Tongue (tissue), 3 donors: ENCODE measurements at places on chromosomes 7 and 10.
A peak's percentile ranks its signal among the peaks of the same experiment; 100 is the strongest.

GRCh38 chr10:69647126-69647525 lies 17.1 kb downstream of the FAM241B start:
- DNase-seq, result no peak

DNA sequence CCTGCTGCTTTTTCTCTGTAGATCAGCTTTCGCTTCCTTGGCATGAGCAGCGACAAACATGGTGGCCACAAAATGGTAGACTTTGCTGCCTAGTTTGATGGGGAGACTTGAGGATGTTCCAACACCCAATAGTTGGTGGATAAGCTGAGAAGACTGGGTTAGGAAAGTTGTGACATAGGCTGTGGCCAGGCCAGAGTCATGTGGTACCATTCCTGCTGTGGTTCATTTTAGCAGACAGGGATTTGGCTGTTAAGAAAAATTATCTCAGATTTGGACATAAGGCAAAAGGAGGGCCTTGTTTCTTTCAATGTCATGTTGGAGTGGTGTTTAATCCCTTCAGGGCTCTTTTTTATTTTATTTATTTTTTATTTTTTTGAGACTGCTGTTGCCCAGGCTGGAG lies 26.6 kb upstream of the FAM180A start:
- DNase-seq, result no peak

GRCh38 chr7:19026888-19027287 lies 90.5 kb downstream of the TWIST1 start:
- DNase-seq, result no peak

- no peak for DNase-seq
Measured at GRCh38 chr7:156896388-156897022, 3.5 kb upstream of the LMBR1 start.

- no peak for DNase-seq
Measured at GRCh38 chr7:1619152-1620079, 49.6 kb upstream of the PSMG3 start.

GRCh38 chr7:2007551-2007950 lies 225.2 kb downstream of the MAD1L1 start:
- no peak for DNase-seq

DNA sequence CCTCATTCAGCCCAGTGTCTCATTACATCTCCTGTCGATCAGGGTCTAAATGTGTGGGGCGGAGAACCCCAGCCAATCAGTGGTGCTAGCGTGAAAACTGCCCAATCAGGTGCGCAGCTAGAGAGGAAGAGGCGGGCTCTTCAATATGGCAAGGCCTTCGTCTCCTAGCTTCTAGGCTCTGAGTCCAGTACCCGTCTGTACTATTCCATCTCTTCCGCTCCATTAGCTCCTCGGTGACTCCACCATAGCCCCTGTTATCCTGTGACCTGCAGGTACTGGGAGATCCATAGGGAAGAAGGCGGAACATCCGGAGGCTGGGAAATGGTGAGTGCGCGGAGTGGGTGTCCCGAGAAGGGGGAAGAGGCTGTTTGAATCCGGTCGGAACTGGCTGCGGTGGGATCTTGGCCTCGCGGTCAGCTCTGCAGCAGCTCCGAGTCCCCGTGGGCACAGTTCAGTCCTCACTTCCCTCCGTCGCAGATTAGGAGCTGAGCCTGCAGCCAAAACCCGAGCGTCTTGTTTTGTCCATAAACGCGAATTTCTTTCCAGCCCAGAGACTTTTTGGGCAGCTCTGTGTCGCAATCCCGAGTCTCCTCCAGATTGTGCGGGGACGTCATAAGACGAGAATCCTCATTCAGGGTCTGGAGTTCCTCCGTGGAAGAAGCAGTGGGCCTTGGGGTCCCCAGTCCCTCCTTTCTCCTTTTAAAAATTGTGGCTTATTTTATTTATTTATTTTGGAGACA lies at the start of gene ZNF727:
Gene ZNF727, plus strand, starts transcription at position 134 of the 740 bp plus-strand sequence. Its CDS starts 188 bp downstream, at position 322.
- peak; percentile 59 for DNase-seq

DNA sequence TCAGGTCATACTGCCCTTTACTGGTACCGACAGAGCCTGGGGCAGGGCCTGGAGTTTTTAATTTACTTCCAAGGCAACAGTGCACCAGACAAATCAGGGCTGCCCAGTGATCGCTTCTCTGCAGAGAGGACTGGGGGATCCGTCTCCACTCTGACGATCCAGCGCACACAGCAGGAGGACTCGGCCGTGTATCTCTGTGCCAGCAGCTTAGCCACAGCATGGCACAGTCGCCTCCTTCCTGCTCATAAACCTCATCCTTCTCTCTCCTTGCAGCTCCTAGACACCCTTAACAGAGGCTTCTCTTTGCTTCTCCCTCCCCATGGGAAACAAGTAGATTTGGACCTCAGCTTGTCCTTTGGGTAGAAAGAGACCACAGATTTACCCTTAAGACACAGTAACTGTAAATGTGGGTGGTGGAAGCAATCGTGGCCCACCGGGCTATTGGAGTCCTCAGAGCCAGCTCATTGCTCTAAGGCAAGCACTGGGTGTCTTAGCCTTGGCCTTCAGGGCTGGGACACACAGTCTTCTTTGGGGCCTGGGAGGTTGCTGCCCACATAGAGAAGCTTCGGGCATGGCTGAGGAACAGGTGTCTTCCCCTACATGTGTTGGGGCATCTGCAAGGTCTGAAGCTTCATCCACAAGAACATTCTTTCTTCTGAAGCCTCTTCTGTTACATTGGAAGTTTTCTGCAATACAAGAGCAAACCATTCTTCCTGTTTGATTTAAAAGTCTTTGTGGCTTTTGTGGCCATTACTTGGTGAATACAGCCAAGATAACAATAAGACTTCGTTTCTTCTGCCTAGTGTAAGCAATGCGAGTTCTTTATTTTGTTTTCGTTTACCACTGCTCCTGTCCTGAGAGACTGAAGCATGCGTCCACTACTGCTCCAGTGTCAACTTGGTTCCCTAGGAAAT lies 95.5 kb upstream of the PRSS58 start:
- DNase-seq, result no peak

- no peak for DNase-seq
Measured at GRCh38 chr10:11023009-11023953, 5.6 kb downstream of the CELF2 start.

- DNase-seq, result no peak
Measured at GRCh38 chr10:23338155-23338828, 6.3 kb downstream of the C10orf67 start.

DNA sequence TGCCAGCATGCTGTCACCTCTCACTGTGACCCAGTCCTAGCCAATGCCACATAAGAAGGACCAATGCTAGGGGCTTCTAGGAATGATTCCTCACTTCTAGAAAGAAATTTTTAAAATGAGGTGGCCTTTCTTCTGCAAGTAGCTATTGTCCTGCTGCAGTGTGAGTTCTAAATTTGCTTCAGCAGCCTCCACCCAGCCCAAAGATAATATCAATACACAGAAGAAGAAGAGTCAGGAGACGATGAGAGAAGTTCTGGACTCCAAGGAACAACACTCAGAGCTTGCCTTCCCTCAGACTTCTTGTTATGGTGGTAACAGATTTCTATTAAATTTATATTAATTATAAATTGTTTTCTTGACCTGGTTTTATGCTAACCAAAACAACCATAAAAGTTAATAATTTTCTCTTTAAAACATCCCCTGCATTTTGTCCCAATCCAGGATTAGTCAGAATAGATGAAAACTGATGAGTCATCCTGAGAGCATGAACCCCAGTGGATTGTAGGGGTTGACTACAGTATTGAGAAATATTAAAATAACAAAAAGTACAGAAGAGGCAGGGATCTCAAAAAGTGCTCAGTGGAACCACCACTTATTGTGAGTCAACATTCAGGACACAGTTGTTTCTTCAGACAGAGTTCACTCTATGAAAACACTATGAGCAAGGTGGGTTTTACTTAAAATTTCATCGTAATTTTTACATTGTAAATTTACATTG lies 29.6 kb upstream of the AKR1C2 start:
- no peak for DNase-seq

DNA sequence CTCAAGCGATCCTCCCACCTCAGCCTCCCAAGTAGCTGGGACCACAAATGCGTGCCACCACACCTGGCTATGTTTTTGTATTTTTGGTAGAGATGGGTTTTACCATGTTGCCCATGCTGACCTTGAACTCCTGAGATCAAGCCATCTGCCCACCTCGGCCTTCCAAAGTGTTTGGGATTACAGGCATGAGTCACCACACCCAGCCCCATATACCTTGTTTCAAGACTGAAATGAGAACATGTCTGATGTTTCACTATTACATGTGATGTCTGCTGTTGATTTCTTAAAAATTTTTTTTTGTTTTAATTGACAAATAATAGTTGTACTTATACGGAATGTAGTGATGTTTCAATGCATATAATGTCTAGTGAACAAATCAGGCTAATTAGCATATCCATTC lies 14.5 kb downstream of the KLHL7 start:
- DNase-seq, result no peak

DNA sequence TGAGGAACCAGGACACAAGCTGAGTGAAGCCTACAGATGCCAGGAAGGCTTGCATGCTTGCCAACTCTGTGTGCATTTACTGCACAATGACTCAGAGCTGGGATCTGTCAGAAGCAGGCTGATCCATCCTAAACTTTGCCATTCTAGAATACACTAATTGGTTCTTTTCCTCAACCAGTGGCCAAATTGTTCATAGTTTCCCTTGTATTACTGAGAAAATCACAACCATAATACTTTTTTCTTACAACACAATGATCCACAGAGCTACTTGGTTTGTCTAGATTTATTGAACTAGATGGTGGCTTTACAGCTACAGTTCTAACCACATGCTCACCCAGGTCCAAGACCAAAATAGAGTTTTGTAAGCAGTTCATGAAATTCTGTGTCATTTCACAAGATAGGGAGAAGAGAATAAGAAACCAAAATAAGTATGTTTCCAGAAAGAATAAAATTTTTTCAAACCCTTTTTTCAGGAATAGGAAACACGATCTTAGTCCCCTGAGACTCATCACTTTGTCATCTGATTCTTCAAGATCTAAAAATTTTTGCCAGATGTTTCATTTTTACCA lies 21.0 kb upstream of the LRRC17 start:
- peak; percentile 77 for DNase-seq

GRCh38 chr10:29804025-29804852 lies 169.5 kb upstream of the SVIL start:
- DNase-seq, result peak; percentile 94

GRCh38 chr7:70797109-70797514 lies 334.8 kb upstream of the GALNT17 start:
- peak; percentile 24 for DNase-seq

DNA sequence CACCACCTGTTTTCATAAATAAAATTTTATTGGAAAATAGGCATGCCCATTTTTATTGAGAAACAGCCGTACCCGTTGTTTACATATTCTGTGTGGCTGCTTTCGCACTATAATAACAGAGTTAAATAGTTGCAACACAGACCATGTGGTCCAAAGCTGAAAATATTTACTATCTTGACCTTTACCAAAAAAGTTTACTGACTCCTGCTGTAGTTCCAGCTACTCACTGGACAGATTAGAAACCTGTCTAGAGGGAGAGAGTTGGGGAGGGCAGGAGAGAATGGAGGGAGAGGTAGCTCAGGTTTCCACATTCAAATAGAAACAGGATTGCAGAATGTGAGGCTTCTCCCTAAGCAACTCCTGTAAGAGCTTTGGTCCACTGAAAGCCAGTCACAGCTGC lies 55.1 kb upstream of the GLCCI1 start:
- no peak for DNase-seq

DNA sequence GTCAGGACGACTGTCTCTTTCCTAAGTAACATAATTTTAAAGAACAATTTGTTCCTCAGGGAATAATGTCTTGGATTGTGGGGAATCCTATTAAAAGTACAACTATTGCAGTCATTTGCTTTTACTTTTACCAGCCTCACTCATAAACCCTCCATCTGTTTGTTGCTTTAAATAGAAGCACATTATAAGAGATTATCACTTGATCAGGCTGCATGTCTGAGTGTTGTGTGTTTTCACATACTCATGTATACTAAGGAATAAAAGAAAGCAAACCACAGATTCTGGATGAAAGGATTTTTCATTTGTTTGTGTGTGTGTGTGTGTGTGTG lies 1077.8 kb downstream of the KCNMA1 start:
- DNase-seq, result no peak

DNA sequence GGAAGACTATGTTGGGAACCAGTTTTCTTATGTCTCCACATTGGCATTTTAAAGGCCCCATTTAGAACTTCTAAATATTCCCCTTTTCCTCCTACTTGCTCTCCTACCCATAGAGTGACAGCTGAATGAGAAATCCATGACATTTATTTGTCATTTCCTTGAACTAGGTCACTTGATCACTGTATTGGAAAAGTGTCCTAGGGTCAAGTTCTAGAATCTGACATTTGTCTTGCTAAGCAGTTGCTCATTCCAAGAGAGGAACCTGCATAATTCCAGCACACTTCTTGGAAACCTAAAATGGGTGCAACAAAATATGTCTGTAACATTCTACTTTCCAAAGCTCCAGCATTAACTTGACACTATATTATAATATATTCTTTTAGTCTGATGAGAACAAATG lies 3.6 kb upstream of the DPY19L1 start:
- no peak for DNase-seq

DNA sequence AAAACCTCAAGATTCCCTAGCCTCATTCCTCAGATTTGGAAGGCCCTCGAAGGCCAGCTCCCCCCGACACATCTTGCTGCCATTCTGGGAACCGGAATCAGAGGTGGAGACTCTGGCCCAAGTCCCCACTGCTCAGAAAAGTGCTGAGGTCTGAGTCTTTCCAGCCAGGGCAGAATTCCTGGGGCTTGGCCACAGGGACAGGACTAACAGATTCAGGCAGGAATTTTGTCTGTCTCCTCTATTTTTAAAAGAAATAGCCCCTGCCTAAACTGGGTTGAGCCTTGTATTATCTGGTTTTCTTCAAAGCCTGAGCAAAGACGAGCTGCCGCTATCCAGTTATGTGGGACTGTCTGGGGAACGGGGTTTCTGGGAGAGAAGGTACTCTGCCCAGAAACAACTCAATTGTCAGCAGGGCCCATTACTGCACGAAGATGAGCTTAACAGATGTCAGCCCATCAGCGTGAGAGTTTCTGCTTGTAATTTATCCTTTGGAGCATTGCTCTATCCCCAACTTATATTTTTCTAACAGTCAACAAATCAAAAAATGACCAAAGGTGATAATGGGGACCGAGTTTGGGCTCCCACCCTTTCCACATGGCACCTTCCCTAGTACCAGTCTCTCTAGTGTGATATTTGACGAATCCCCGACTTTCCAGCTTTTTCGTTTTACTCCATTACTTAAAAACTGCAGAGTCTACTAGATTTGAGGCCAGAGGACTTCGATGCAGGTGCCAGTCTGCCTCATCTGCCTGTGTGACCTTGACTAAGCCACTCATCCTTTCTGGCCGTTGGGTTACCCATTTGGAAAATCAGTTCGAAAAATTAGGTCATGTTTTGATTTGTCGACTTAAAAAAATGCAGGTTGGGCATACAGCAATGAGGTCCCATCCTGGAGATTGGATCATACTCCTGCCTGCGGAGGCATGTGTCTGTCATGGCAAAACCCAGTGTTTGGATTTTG lies 110.9 kb downstream of the WDR11 start:
- DNase-seq, result peak; percentile 45
